Naive thymus-derived CD4-positive, alpha-beta T cell (primary cell): ENCODE measurements at places on chromosomes 7 and 10. TPM values are rescaled to one million over a fixed set of nuclear protein-coding genes. Genes with fewer than 3 reads are reported as not detected.

- no peak for DNase-seq
- H3K4me3 ChIP-seq, result no peak overlapping the region
- H3K4me1 ChIP-seq, result no peaks in the 10 kb centered on the region
- H3K27ac ChIP-seq, result no peak overlapping the region
Measured at GRCh38 chr10:73183667-73184281, 15.9 kb downstream of the FAM149B1 start.

GRCh38 chr10:4195213-4195612 is 410.2 kb upstream of the KLF6 start:
- H3K27me3 ChIP-seq, result no peaks in the 10 kb centered on the region
- no peaks in the 10 kb centered on the region for H3K36me3 ChIP-seq
- DNase-seq, result no peak
- no peak overlapping the region for H3K4me3 ChIP-seq
- no peak overlapping the region for H3K27ac ChIP-seq

DNA sequence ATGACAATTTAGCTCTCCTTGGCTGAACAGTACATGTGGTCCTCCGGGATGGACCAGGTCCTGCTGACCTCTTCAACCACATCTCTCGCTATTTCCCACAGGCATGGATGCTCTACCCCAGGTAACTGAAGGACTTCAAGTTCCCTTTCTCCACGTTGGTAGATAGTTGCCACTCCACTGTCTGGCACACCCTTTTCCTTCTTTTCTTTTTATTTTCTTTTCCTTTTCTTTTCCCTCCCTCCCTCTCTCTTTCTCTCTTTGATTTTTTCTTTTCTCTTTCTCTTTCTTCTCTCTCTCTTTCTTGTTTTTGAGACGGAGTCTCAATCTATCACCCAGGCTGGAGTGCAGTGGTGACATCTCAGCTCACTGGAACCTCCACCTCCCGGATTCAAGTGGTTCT is 2.8 kb upstream of the ACBD7 start:
- no peaks in the 10 kb centered on the region for H3K27me3 ChIP-seq
- H3K27ac ChIP-seq, result no peak overlapping the region
- H3K36me3 ChIP-seq, result no peaks in the 10 kb centered on the region
- DNase-seq, result no peak
- no peak overlapping the region for H3K4me3 ChIP-seq
- no peaks in the 10 kb centered on the region for H3K4me1 ChIP-seq

GRCh38 chr7:6316226-6316625 is 43.8 kb upstream of the CYTH3 start:
- H3K27me3 ChIP-seq, result no peaks in the 10 kb centered on the region
- H3K36me3 ChIP-seq, result no peaks in the 10 kb centered on the region
- no peaks in the 10 kb centered on the region for H3K4me1 ChIP-seq
- no peak overlapping the region for H3K27ac ChIP-seq

DNA sequence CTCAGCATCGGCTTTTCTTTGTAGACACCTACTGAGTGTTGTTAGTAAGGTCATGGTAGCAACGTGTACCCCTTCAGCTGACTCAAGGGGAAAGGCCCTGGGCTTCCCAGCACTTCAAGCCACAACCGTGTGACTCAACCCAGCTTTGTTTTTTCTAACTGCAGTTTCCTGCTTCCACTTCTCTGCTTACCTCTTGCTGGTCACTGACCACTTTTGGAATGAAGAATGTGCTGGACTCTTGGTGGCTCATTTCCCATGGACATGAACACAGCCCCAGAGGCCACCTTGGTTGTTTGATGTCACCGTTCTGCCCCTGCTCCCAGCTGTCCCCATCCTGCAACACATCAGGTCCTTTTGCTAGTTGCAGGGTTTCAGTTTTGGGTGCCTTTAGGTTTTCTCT is 69.5 kb upstream of the ZNF438 start:
- DNase-seq, result no peak
- no peak overlapping the region for H3K4me3 ChIP-seq
- H3K27me3 ChIP-seq, result no peaks in the 10 kb centered on the region
- H3K36me3 ChIP-seq, result no peaks in the 10 kb centered on the region
- H3K4me1 ChIP-seq, result no peaks in the 10 kb centered on the region
- no peak overlapping the region for H3K27ac ChIP-seq

The ENKUR gene
- total RNA-seq, result 0.19 TPM

DNA sequence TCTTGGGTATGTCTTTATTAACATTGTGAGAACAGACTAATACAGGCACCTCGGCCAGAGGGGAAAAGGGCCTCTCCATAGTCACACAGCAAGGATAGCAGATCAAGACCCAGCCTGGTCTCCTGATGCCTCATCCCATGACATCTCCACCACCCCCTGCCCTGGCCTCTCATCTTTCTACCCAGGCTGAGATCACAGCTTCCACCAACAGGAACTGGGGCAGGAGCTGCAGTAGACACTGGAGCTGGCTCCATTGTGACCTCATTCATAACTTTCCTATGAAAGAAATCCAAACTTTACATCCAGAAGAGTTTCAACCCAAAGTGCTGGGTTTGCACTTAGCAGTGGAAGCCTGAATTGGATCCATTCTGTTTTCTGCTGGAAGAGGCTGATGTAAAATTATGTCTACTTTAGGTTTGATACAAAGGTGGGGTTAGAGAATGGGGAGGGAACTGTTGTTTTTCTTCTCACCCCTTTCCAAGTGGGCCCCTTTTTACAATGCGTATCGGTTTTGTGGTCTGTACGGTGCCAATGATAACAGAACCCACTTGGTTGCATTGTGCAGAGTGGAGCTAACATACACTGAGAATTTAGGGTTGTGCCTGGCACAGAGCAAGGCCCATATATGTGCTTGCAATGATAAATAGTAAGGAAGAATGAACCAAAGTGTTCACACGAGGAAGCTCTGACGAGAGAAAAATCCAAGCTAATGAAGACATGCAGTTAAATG is 28.6 kb upstream of the INSIG1 start:
- H3K36me3 ChIP-seq, result no peaks in the 10 kb centered on the region
- DNase-seq, result no peak
- no peak overlapping the region for H3K4me3 ChIP-seq
- H3K27me3 ChIP-seq, result no peaks in the 10 kb centered on the region
- no peak overlapping the region for H3K27ac ChIP-seq

DNA sequence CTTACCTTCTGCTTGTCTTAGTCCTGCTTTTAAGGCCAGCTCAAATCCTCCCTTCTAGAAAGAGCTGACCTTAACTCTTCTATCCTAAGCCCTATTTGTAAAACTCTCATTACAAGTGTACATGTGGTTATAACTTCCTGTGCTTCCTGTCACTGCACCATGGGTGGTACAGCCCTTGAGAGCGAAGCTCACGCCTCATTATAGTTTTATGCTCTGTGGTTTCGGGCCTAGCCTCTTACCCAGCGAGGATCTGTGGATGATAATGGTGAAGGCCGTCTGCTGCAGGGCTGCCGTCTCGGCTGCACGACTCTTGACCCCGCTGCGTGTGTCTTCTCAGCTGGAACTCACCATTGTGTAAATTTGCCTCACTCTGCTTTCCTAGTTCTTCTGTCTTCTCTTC is 74.6 kb downstream of the CUL1 start:
- H3K4me3 ChIP-seq, result no peak overlapping the region
- H3K4me1 ChIP-seq, result peaks cover 19% of the 10 kb centered on the region
- peak; percentile 19 for DNase-seq

- H3K36me3 ChIP-seq, result no peaks in the 10 kb centered on the region
- DNase-seq, result no peak
- H3K4me3 ChIP-seq, result no peak overlapping the region
- no peak overlapping the region for H3K27ac ChIP-seq
- no peaks in the 10 kb centered on the region for H3K4me1 ChIP-seq
Measured at GRCh38 chr7:5603241-5604140, 178.0 kb downstream of the RNF216 start.

The EPO gene
- not detected for total RNA-seq

DNA sequence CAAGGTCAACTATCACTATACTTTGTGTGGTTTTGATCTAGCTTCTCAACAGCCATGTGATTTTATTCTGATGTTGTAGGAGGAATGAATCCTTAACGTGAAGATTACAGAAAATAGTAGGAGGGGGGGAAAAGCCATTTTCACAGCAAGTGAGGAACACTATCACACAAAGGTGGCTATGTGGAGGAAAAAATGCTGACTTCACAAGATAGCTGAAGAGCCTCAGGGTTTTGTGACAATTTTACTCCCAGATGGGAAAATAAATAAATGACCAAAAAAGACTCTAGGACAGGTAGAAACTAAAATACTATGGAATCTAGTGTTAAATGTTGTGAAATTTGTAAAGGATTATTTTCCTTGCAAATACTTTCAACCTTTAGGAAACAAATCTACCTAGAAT is 281.0 kb downstream of the ADRA2A start:
- H3K4me3 ChIP-seq, result no peak overlapping the region
- no peaks in the 10 kb centered on the region for H3K4me1 ChIP-seq
- no peaks in the 10 kb centered on the region for H3K36me3 ChIP-seq

The LGI1 gene
- total RNA-seq, result not detected

DNA sequence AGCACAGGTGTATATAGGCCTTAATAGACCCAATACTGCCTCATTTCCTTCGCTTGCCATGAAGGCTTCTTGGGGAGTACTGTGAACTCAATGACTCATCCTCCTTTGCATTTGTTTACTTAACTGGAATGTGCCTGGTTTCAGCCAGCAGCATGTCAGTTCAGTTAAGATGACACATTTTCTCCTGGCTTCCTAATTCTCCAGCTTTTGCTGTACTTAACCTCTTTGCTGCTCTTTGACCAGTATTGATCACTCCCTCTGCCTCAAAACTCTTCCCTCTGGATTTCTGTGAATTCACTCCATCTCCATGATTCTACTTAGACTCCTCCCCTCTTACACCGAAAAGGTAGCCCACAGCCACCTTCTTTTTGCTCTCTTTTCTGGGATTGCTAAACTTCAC is 135.7 kb downstream of the MAGI2 start:
- no peak overlapping the region for H3K4me3 ChIP-seq
- H3K36me3 ChIP-seq, result no peaks in the 10 kb centered on the region
- no peak overlapping the region for H3K27ac ChIP-seq
- no peaks in the 10 kb centered on the region for H3K27me3 ChIP-seq
- no peak for DNase-seq
- no peaks in the 10 kb centered on the region for H3K4me1 ChIP-seq
